ENCODE measurements at places on chromosomes 12 and 14.
A peak's percentile ranks its signal among the peaks of the same experiment; 100 is the strongest.

- DNase-seq = peak; percentile 89
Measured at GRCh38 chr14:52961060-52961639, 10.3 kb upstream of the FERMT2 start.

DNA sequence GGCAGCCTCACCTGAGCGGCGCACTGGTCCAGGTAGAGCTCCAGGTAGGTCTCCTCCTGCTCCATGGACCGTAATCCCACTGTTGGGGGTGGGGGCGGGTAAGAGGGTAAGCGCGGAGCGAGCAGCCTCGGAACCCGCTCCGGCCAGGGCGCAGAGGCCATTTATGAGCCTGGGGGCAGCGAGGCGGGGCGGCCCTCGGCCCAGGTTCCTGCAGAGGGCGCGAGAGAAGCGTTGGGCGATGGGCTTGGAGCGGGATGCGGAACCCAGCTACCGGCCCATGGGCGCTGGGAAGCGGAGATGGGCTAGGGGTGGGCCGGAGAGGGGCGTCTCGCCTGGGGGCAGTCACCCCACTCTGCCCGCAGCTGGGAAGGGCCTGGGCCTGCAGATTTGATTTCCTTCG, at the start of gene TBPL2:
TBPL2 (minus strand) TSS at position 232 of the 400 bp plus-strand sequence; CDS start at position 65, 167 bp downstream.
- no peak for DNase-seq

DNA sequence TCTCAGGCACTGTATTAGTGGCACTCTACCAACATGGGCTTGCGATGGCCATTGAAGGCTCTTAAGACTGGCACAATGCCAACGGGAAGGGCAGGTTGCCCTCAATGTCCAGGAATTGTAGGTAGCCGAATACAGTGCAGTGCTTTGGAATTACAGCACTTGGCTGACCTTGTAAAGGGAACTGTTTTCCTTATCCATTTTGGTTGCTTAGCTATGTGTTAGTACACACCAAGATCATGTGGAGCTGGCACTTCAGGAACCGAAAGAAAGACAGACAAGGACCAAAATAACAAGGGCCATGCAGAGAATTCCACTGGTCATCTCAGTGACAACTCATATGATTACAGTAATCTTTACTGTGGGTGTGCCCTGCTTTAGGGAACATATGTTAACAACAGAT, 72.7 kb downstream of the DYRK2 start:
- DNase-seq = no peak

DNA sequence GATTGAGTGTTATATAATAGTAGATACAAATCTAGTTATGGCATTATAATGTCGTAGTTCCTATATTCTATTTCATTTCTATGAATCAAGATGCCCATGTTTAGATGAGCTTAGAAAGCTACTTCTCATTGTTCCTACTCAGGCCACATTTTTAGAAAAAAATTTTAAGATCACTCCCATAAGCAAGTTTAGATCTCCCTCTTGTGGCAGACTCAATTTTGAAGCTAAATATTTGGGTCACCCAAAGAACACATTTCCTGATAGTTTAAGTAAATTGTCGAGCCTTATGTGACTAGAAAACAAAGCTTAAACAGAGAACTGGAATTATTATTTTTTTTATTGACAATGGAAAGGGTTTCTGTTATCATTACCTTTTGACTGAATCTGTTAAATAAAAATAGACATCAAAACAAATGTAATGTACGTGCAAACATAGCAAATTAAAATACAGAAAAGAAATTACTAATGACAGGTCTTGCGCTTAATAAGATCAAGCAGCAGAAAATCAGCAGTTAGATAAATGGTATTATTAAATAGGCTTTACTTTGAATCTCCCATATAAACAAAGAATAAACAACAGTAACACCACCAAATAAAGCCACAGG, 180.2 kb downstream of the ACSS3 start:
- DNase-seq = peak; percentile 73

DNA sequence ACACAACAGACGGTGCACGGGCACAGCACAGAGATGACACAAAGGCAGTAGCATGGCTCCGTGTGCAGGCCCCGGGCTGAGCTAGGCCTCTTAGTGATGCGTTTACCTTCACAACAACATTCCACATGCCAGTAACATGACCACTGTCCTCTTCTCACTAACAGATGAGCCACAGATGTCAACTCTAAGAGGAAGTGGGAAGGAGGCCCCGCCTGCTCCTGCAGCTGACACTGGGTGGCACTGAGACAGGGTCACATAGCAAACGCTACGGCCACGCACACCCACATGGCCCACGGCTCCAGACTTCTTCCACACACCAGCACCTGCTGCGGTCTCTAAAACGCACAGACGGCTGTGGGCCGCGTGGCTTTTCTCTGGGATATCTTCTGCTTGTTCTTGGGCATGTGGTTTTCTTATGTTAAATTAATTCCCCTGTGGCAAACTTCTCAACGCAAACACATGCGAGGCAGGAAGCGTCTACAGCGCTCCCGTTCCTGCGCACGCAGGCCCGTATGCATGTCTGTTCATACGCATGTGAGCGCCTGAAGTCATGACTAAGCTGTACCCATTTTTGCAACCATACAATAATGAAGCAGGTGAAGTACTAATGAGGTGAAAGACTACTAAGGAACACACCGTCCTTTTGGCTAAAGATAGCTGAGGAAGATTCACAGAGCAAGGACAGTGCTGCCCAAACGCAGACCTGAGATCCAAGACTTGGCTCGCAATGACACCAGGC, 26.8 kb downstream of the AMN start:
- no peak for DNase-seq

DNA sequence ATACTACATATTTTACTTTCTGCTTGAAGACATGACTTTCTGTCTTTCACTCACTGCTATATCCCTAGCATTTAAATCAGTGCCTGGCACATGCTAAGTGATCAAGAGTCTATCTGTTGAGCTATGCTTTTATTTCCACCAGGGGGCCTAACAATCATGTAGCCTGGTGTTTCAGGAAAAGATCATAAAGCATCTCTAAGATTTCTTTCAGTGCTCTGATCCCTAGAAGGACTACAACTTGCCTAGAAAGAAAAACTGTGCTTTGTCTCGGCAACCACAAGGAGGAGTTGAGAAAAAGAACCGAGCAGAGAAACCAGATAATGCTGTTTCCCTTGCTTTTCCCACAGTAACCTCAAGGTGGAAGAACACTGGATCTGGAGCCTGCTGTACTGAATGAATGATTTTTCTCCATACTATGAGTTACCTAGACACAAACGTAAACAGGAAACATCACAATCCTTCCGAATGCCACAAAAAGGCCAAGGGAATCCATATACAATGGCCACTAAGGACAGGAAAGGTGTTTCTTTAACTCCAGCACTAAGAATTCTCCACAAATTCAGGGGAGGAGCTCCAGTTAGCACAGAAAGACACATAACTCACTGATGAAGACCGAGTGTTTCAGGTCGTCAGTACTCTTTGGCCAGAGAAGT, 1.2 kb downstream of the CRY1 start:
- peak; percentile 98 for DNase-seq

DNA sequence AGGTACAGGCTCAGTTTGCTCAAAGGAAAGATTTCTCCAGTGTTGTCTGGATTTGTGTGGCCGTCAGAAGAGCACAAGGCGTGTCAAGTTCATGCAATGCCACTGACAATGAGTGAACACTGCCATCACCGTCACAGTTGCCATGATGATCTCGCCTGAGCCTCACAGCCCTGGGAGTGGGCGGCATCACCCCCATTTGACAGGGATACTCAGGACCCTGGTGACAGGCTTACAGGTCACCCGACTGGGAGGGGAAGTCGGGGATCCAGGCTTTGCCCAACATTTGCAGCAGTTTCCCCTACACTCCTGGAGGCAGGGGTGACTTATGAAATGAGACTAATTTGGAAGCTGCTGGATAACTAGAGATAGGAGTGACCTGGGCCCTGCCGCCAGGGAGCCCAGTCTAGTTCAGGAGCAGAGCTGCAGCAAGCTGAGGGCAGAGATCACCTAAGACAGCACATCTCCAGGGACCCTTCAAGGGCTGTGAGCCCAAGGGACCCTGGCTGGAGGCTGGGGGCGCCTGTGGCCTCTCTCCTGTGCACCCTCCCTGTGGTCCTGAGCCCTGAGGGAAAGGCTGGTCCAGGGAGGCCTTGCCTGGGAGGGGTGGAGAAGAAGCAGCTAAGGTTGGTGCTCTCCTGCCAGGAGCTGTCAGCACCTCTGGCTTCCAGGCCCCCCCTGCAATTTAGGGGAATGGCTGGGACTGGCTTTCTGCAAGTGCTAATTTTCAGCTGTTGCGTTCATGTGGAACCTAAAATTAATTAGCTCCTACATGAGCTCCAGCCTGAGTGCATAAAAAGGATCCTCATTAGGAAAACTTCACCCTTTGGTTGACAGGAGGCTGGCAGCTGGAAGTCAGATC, 32.4 kb upstream of the BEGAIN start:
- DNase-seq = no peak

DNA sequence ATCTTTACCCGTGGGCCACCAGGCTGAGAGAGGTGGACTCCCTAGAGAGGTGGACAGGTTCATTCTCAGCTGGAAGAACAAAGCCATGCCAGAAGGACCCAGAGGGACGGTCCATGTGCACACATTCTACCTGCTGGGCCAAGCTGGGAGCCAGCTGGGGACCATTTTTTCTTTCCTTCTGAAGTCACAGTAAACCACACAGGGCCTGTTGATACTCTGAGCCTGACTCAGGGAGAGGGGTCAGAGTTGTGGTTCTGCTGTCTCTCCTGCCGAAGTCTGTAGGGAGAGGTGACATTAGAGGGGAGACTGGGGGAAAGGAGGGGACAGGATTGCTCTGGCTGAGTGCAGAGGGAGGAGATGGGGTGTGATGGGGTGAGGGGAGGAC, 148.6 kb downstream of the TSPAN9 start:
- peak; percentile 45 for DNase-seq

GRCh38 chr14:99320621-99321235, 48.7 kb upstream of the BCL11B start:
- no peak for DNase-seq

GRCh38 chr12:43357141-43357540, 194.9 kb downstream of the ADAMTS20 start:
- DNase-seq = no peak

GRCh38 chr12:19945559-19946435, 422.5 kb upstream of the PDE3A start:
- peak; percentile 63 for DNase-seq

DNA sequence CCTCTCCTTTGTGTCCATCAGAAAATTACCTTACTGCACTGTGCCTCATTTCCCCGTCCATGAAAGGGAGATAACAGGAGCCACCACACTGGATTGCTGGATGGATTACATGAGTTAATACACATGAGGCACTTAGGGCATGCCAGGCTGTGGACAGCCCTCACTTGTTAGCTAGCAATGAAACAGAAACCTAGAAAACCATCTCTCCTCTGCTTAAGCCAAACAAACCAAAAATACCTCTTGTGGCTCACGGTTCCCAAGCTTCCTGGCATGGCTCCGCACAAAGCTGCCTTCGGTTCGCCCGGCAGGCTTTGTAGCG, 660 bp upstream of the HCFC2 start:
- peak; percentile 68 for DNase-seq

- DNase-seq = no peak
Measured at GRCh38 chr14:98853063-98853729, 418.8 kb downstream of the BCL11B start.

- DNase-seq = no peak
Measured at GRCh38 chr12:113673458-113674238, 202.0 kb upstream of the LHX5 start.

DNA sequence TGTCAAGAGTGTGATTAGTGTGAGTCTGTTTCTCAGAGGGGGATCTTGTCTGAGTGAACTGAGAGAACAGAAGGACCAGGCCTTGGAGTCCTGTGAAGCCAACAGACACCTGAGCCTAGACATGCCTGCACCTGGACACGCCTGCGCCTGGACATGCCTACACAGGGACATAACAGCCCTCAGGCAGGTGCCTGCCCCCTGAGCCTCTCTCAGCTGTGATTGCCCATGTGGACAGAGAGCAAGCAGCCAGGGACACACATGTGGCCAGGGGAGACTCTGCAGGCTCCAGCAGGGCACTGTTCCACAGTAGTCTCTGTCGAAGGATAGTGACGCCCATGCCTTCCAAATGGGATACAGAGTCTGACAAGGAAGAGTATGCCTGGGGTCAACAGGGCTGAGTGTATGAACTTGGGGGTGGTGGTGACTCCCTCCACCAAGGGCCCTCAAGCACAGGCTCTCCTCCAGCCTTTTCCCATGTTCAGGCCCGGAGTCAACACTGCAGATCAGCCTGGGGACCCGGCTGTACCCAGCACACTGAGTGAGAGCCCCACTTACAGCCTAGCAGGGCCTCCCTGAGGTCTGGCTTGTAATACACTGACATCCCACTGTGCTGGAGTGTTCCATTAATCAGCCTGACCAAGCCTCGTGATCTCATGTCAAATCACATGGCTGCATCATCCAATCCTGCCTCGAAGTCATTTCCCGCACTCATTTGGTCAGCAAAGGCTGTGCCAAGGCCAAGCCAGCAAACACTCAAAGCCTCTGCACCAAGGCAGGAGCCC, 173.0 kb downstream of the CALM1 start:
- DNase-seq = peak; percentile 18

GRCh38 chr14:48771717-48772116, 814.5 kb downstream of the RPS29 start:
- DNase-seq = no peak

DNA sequence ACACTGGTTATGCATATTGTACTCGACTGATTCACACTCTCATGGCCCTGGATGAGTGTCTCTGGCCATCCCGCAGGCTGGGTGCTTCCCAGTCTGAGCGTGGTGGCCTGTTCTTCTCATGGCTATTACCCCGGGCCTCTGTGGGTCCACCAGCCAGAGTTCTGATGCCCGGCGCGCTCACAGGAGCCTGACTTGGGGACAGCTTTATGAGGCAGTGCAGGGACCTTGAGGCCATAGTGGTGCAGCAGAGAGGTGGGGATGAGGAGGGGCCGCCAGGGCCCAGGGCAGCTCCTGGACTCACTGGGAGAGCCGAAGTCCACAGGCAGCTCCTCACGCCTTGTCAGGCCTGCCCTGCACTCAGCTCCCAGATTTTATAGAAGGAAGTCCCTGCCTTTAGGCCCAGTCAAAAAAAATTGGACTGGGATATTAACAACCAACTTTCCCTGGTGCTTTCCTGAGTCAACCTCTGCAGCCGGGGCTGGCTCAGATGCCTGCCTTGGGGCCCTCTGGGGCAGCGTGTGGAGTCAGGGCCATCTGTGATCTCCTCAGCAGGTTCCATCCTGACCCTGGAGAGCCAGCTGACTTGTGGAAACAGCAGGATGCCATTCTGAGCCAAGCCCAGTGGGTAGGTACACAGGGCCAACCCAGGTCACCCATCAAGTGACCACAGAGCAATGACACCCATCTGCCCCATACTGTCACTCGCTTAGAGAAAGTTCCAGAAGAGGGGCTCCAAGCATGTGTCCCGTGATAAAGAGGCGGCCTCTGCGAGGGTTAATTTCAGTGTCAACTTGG, 89.4 kb upstream of the DIO3 start:
- DNase-seq = no peak

Measured in choroid plexus epithelial cell (primary cell).